ENCODE measurements at places on chromosomes 2 and 18. TPM values are rescaled to one million over a fixed set of nuclear protein-coding genes. Genes with fewer than 3 reads are reported as not detected.
A peak's percentile ranks its signal among the peaks of the same experiment; 100 is the strongest.

Gene MREG
- total RNA-seq: not detected

Gene BCL2
- 20.5 TPM for total RNA-seq

Gene TMEM237
- 8.4 TPM for total RNA-seq

Gene IL36G
- not detected for total RNA-seq

Gene SERPINB13
- not detected for total RNA-seq

Gene SFT2D3
- 8.3 TPM for total RNA-seq

- H3K27ac ChIP-seq: no peak overlapping the region
- H3K36me3 ChIP-seq: no peaks in the 10 kb centered on the region
- no peak overlapping the region for H3K4me3 ChIP-seq
- H3K27me3 ChIP-seq: no peaks in the 10 kb centered on the region
- H3K4me1 ChIP-seq: no peaks in the 10 kb centered on the region
- DNase-seq: no peak
These were observed 67.2 kb downstream of the XDH start for GRCh38 chr2:31347319-31347718.

DNA sequence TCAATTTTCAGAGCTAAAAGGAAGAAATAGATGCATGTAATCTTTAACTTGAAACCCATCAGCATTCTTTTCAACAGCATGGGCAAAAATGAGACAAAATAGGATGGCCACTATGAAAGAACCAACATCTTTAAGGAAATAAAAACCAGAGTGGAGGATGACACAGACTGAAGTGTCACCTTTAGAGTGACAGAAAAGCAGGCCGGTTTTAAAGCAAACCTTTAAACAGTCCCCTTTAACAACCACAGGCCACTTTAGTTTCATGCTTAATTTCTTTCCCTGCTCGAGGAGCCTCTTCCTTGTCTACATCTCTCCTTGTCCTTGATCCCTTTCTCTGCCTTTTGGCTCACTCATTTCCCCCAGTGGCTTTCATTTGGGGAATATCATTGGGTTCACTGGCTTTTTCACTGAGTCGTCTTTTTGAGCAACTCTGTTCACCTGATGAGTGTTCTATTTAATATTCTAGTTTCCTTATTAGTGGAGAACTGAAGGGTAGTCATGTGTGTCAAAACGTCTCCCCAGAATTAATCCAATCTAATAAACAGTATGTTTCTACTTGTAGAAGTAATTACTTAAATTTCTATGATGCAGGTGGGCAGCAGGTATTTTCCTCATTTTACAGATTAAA, 72.5 kb downstream of the DOCK10 start:
- H3K4me3 ChIP-seq: no peak overlapping the region
- no peaks in the 10 kb centered on the region for H3K36me3 ChIP-seq
- peak overlapping the region; percentile 54 for H3K27ac ChIP-seq
- H3K4me1 ChIP-seq: peaks cover 18% of the 10 kb centered on the region

- no peak overlapping the region for H3K27ac ChIP-seq
- H3K4me3 ChIP-seq: no peak overlapping the region
- no peak for DNase-seq
- H3K27me3 ChIP-seq: no peaks in the 10 kb centered on the region
These were observed 1021.2 kb downstream of the LRP1B start for GRCh38 chr2:141109633-141110032.

GRCh38 chr2:212530991-212531390, 7.6 kb downstream of the ERBB4 start:
- H3K36me3 ChIP-seq: no peaks in the 10 kb centered on the region
- no peaks in the 10 kb centered on the region for H3K27me3 ChIP-seq
- no peak overlapping the region for H3K27ac ChIP-seq
- DNase-seq: no peak

- H3K4me3 ChIP-seq: no peak overlapping the region
- H3K36me3 ChIP-seq: peaks cover 3% of the 10 kb centered on the region
- DNase-seq: no peak
These were observed 76.3 kb downstream of the STPG4 start for GRCh38 chr2:47078541-47079482.

DNA sequence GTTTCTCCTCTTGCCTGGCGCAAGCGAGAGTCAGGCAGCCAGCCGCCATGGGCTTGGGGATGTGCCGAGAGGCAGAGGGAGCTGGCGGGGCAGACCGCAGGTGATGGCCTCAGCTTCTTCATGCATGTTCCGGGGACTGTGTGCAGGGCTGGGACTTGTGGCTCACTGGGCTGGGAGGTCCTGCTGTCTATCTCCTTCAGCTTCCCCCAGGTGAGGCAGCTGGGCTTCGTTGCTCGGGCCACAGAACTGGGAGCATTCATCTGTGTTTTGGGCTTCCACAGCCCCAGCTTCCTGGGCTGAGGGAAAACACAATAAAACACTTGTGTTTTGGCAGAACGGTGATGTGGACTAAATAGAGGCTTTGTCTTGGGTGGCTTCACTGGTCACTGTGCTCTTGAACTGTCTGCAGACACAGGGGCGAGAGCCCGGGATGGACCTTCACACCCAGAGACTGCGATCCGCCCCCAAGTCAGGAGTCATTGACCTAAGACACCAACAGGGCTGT, 93.5 kb downstream of the DYSF start:
- H3K27ac ChIP-seq: no peak overlapping the region
- no peaks in the 10 kb centered on the region for H3K27me3 ChIP-seq
- no peaks in the 10 kb centered on the region for H3K4me1 ChIP-seq

DNA sequence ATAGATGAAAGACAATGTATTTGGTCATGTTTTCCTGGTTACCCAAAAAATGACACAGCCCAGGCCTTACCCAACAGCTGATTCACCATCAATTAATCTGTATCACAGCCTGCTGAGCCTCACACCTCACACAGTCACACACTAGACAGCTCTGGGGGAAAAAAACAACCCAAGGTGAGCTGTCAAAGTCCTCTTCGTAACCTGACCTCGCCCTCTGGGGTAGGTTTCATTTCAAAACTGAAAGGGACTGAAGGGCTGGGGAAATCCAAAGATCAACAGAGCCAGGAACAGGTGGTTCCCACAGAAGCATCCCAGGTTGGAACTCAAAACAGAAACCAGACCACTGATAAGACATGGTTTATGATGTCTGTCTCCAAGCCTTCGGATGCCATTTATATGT, 18.2 kb upstream of the PCBP1 start:
- H3K4me1 ChIP-seq: peaks cover 16% of the 10 kb centered on the region
- no peak overlapping the region for H3K4me3 ChIP-seq
- H3K27ac ChIP-seq: peak overlapping the region; percentile 75
- peaks cover 22% of the 10 kb centered on the region for H3K36me3 ChIP-seq
- no peaks in the 10 kb centered on the region for H3K27me3 ChIP-seq
- no peak for DNase-seq

GRCh38 chr18:38450876-38451275, 885.3 kb upstream of the CELF4 start:
- H3K36me3 ChIP-seq: no peaks in the 10 kb centered on the region
- H3K27me3 ChIP-seq: no peaks in the 10 kb centered on the region

DNA sequence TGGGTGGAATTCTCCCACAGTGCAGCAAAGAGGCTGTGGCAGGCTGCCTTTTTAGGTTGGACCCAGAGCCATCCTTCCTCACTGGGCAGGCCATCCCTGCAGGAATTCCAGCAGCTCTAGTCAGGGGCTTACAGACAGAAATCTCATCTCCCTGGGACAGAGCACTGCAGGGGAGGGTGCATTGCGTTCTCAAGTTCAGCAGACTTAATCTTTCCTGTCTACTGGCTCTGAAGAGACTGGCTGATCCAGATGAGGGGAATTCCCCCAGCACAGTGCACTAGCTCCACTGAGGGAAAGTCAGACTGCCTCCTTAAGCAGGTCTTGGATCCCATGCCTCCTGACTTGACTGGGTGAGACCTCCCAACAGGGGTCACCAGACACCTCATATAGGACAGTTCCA, 899.7 kb upstream of the VRK2 start:
- H3K36me3 ChIP-seq: no peaks in the 10 kb centered on the region
- H3K4me1 ChIP-seq: no peaks in the 10 kb centered on the region
- no peak overlapping the region for H3K27ac ChIP-seq
- no peak overlapping the region for H3K4me3 ChIP-seq

DNA sequence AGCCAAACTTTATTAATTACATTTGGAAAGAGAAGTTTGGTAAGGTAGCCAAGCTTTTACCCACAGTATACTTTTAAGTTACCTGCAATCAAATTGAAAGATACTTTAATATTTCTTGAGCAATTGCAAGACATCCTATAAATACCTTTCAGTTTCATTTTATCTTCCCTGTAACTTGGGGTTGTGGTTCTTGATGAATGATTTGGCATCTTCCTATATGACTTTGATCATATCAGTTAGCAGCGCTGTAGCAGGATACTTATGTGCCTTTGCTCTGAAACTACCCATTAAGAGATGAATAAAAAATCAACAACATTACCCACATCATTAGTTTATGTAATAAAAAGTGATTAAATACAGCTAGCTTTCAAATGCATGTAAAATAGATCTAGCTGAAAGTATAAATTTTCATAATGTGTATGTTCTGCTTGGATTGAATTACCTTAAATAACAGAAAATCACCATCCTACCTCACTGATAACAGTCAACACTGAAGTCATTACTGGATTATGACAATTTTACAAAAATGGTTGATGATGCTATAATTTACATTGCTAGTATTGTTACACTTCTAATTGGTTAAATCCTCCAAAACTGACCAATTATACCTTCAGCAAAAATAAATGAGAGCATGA, 50.4 kb downstream of the MMADHC start:
- no peaks in the 10 kb centered on the region for H3K4me1 ChIP-seq
- no peaks in the 10 kb centered on the region for H3K27me3 ChIP-seq
- DNase-seq: no peak
- no peak overlapping the region for H3K27ac ChIP-seq
- no peak overlapping the region for H3K4me3 ChIP-seq

DNA sequence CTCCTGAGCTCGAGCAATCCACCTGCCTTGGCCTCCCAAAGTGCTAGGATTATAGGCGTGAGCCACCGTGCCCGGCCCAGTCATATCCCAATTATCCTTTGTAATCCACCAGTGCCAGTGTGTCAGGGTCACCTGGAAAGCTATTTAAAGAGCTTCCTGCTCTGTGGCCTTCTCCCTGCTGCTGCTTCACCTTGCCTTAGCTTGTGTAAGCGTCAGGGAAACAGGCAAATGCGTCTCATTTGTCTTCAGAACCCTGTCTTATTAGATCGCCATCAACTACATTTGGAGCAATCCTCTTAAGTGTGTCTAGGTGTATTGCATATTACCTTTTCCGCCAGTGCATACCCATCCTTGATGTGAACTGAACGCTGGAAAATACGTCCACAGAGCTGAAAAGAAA, 10.2 kb downstream of the KIF5C start:
- H3K4me3 ChIP-seq: no peak overlapping the region
- H3K27me3 ChIP-seq: peaks cover 3% of the 10 kb centered on the region
- H3K36me3 ChIP-seq: no peaks in the 10 kb centered on the region
- H3K4me1 ChIP-seq: peaks cover 7% of the 10 kb centered on the region
- no peak overlapping the region for H3K27ac ChIP-seq

Measured in ascending aorta (tissue), 2 donors.